ENCODE measurements at places on chromosomes 7 and 10.

- DNase-seq = no peak
Measured at GRCh38 chr10:86964061-86964846, 4.0 kb upstream of the ADIRF start.

DNA sequence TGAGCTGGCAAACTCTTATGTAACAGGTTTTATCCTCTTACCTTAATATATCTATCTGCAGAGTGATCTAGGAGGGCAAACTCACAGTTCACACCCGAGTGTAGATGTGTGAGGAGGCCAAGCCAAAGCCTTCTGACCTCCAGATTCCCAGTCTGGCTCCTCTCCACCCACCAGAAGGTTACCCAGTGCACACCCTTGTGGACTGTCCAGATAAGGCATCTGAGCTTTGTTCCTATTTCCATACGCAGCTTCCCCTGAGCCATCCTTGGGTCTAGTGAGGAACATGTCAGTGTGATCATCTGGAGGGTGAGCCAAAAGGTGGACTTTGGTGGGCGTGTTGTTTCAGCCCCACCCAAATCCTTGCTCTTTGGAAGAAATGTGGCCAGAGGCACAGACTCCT lies 203.0 kb upstream of the MEOX2 start:
- DNase-seq = no peak

DNA sequence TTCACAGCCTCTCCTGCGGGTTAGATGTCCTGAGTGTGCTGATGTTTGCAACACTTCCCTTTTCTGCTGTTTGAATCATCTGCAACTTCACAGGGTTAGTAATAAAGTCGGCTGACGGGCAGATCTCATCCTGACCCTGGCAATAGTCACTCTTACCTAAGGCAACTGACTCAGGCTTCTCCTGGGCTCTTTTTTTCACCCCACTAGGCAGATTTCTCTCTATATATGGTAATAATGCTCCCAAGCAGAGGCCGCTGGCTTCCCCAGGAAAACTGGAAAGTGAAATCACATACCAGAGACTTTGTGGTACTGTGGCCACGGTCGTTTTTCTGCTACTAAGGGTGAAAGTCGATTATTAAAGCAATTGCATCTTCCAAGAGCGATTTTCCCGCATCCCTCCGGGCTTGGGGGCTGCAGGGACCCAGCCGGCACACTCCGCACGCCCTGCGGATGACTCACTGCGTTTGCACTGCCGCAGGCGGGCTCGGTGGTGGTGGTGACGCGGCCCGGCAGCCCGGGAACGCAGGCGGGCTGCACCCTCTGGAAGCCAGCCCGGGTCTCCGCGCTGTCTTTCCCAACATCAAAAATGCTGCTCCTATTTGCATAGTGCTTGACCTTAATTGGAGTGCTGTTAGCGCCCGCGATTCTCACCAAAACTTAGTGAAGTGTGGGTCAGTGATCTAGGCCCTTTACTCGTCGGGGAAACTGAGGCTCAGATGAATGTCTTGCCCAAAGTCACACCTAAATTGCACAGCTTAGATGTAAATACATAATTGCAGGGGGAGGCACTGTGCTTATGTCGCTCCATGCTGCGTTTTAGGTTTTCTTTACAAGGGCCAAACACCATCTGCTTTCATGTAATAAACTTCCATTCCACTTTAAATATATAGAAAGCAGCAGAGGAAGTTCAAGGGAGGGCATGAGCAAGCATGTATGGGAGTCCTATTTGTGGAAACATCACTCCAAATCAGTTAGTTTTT lies 47.6 kb upstream of the ITGB1 start:
- DNase-seq = peak; percentile 26

DNA sequence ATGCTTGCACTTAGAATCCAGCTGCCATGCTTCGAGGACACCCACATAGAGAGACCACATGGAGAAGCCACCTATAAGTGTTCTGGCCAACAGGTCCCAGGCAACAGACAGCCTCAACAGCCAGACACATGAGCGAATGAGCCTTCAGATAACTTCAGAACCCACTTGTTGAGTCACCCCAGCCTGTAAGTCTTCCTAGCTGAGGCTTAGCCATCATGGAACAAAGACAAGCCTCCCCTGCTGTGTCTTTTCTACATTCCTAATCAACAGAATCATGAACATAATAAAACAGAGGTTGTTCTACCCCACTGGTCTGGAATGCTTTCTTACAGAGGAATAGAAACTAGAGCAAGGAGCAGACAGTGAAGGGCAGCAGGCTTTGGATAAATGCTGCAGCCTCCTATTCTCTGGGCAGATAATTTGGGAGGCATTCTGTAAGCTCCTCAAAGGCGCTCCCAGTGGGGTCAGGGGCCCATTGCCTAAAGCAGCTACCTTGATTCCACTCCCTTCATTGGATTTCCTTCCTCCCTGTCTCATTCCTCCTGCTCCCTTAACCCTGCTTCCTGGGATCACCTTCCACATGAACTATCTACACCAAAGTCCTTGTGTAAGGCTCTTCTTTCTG lies 4.6 kb downstream of the TLL2 start:
- no peak for DNase-seq

DNA sequence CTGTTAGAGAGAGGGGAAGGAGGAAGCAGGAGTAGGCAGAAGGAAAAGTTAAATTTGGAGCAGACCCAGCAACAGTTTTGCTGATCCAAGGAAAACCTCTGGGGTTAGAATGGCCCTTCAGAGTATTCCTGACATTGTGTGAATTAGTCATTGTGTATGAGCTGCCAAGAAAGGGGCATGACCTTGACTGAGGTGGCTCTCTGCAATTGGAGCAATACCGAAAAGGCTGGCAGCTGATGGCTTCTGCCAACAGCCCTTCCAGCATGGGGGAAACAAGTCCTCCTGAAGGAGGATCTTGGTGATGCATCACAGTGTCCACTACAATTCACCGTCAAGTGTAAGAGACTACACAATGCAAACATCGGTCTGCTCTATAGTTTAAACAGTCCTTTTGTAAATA lies 20.6 kb upstream of the WASL start:
- DNase-seq = peak; percentile 31

GRCh38 chr10:108597657-108598319 lies 1325.5 kb downstream of the XPNPEP1 start:
- DNase-seq = no peak

- no peak for DNase-seq
Measured at GRCh38 chr7:106375499-106375898, 90.7 kb upstream of the NAMPT start.

GRCh38 chr7:30977896-30978564 lies 14.3 kb downstream of the GHRHR start:
- DNase-seq = no peak

DNA sequence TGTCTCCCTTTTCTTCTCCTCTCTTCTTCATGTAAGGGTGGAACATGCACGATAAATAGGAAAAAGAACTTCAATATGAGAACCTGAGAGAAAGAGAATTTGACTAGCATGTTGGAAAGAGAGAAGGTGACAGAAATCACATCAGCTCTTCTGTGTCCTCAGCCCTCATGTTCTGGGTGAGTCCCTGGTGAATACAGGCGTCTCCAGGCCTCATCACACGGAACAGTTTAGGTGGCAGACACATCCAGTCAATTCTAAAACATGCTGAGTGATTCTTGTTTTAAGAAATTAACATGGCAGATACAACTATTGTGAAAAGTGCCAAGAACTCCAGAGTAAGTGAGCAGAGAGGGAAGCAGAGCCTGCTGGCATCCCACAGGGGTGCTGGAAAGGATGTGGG lies 96.1 kb downstream of the FAM107B start:
- DNase-seq = no peak

DNA sequence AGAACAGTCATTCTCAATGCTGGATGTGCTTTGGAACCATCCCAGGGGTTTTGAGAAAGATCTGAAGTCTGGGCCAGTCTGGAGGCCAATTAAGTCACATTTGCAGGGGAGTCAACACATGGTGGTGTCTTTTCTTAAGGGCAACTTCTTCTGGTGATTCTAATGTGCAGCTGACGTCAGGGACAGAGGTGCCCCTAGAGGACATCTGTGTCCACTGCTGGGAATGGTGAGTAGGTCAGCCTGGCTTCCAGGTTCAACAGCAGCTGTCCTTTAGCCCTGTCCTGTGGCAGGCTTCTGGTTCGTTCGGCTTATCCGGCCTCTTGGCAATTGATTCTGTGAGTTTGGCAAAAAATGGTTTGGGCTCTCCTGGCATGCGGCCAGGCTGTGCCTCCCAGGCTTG lies 269.7 kb upstream of the HABP2 start:
- no peak for DNase-seq

DNA sequence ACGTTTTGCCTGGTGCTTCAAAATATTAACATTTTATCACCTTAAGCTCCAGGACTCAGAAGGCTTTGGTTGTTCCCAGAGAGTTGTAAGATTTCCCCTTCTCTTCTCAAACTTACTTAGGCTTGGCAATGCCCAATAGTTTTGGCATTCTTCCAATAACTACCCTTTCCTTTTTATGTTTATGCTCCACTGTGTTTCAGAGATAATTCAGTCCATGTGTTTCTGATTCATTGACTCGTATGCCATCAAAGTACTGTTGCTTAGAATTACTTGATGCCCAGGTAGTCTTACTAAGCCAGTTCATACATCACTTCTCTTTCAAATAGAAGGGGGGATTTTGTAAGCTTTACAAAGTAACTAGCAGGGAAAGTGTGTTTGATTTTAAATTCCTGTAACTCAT lies 66.6 kb downstream of the AGMO start:
- DNase-seq = no peak

DNA sequence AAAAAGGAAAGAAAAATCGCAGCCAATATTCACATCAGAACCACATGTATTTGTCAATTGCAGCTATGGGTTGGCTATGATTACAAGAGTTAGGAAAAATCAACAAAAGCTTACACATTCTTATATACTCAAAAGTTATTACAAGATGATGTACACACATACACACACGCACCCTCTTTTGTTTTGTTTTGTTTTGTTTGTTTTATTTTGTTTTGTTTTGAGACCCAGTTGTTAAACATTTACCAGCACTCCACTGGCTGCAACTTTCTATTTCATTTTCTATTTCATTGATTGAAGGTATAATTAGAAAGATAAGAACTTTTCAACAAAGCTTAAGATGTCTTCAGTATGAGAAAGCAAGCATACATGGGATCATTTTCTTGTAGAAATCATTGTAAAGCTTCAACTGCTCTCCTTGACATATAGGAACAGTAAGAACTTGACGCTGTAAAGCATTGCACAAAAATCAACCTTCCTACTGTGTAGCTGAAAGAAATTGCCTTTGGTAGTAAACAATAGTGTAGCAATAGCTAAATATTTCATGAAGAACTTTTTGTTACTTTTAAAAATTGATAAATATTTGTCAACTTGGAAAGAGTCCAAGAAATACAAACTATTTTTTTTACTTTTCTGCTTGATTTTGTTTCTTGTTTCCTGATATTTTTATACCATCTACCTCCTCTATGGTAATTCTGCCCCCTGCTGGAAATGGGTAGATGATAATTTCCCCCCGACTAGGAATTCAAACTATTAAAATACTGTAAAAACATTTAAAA lies 205.9 kb downstream of the MBL2 start:
- DNase-seq = no peak

- DNase-seq = no peak
Measured at GRCh38 chr7:2497500-2498336, 21.5 kb upstream of the GRIFIN start.

- DNase-seq = peak; percentile 23
Measured at GRCh38 chr7:49692516-49692915, 80.9 kb upstream of the VWC2 start.

DNA sequence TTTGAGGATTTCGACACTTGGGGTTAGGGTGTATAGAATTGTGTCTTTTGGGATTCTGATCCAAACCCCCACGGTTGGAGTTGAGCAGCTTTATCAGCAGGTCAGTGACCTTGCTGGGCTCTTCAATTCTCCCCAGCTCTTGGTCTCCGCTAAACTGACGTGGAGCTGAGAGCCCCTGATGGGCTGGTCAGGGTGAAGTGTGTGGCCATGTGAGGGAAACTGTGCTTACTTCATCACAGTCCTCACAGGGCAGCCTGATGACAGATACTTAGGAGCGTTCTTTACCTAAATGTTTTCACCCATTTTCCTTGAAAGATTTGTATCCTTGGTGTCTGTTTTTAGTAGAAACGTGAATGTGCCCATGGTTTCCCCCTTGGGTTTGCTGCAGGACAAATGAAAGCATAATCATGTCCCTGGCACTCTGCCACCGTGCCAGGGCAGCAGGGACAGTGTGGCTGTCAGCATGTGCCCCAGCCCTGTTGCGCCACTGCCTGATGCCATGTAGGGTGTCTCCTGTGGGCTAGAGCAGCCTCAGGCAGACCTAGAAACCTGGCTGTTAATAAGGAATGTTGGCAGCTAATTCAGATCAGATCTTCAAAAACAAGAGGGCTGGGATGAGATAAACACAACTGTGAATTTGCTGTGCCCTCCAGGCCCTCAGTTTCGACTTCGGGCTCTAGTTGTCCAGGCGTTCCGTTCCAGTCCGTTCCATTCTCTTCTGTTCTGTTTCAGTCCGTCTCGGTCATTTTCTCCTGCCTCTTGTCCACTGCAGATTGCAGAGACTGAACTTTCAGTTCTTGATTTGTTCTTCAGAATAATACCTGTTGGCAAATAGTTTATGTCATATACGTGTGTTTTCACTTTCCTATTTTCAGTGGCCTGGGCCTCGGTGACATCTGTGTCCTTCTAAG lies 96.8 kb downstream of the TRRAP start:
- no peak for DNase-seq

DNA sequence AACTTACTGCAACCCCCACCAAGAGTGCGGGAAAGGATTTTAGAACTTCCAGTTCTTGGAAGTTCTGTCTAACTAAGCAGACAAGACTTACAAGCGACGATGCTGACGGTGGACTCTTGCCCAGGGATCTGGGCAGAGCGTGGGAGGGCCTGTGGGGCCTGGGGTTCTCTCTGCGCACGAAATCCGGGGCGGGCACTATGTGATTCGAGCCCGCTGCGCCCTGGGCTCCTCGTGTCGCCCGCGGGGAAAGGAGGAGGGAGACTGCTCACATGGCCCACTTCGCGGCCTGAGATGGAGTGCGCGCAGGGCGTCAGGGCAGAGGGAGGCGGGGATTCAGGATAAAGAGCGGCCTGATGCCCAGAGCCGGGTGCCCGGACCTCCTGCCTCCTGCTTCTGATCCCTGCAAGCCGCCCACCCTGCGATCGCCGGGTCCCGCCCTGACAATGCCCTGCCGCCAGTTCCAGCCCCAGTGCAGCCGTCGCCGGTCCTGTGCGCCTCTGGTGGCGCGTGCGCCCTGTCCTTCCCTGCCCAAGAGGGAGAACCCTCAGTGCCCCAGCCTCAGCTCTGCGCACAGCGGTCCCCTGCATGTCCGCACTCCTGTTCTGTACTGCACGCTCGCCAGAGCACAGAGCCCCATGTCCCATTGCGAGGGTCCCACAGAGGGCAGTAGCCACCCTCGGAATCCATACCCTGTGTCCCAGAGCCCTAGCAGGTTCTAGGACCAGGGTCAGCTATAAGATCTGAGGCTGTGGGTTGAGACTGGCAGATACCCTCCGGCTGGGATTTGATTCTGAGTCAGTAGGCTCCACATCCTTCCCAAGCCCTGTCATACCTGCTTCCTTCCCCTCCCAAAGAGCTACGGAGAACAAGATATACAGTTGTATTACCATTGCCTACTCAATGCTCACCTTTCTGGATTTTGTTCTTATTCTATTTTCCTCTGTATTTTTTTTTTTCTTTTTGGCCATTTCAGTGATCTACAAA lies 99.4 kb upstream of the TMEM106B start:
- DNase-seq = no peak

GRCh38 chr10:46215426-46215825 lies 71.4 kb upstream of the ANTXRL start:
- DNase-seq = no peak

- no peak for DNase-seq
Measured at GRCh38 chr7:2312267-2312929, 1.8 kb downstream of the SNX8 start.
